ENCODE measurements at places on chromosomes 12 and 14. TPM values are rescaled to one million over a fixed set of nuclear protein-coding genes. Genes with fewer than 3 reads are reported as not detected.

DNA sequence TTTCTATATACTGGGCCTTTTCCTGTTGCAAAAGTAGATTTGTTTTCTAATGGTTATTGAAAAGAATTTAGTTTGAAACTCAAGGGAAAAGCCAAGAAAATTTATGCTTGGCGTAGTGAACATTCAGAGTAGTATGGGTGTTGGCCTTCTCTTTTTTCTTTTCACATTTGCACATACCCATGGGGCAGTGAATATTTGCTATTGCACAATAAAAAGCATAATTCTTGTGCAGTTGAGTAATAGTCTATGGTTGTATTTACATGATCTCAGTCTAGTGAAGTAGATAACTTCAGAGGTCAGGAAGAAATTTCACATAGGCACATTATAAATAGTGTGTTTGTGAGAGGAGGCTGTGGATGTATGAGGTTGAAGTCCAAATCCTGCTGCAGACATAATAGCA is 158.1 kb downstream of the FLRT2 start:
- no peak overlapping the region for H3K4me3 ChIP-seq
- no peak for DNase-seq
- H3K27ac ChIP-seq = no peak overlapping the region
- H3K4me1 ChIP-seq = no peaks in the 10 kb centered on the region

DNA sequence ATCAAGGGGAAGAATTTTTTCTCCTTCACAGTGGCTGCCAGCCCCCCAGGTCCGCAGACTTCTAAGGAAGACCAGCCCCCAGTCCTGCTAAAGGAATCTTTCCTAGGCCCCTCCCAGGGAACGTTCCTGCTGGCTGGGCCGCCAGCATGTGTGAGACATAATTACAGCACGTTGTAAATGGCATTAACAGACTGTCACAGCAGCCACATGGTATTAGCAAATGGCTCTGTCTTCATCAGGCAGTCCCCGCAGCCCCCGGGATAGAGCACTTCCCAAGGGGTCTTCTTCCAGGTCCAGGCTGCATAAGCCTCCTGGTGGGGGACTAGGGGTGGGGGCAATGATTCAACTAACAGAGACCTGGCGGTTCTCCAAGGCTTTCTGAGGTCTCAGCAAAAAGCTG is 34.9 kb upstream of the FAM222A start:
- no peak for DNase-seq
- no peak overlapping the region for H3K4me3 ChIP-seq
- H3K27ac ChIP-seq = no peak overlapping the region

- H3K4me1 ChIP-seq = peaks cover 2% of the 10 kb centered on the region
- H3K36me3 ChIP-seq = peaks cover 9% of the 10 kb centered on the region
- H3K27ac ChIP-seq = no peak overlapping the region
- no peak overlapping the region for H3K4me3 ChIP-seq
These were observed 44.0 kb upstream of the SMUG1 start for GRCh38 chr12:54232790-54233189.

- no peaks in the 10 kb centered on the region for H3K27me3 ChIP-seq
- H3K36me3 ChIP-seq = peaks cover 2% of the 10 kb centered on the region
- peak overlapping the region; percentile 96 for H3K27ac ChIP-seq
- H3K4me1 ChIP-seq = peaks cover 57% of the 10 kb centered on the region
- H3K4me3 ChIP-seq = peak overlapping the region; percentile 79
These were observed 21.3 kb upstream of the ZFP36L1 start for GRCh38 chr14:68814238-68814538.

Gene RASSF9
- total RNA-seq = not detected

Gene HSP90AA1
- total RNA-seq = 1,485 TPM

DNA sequence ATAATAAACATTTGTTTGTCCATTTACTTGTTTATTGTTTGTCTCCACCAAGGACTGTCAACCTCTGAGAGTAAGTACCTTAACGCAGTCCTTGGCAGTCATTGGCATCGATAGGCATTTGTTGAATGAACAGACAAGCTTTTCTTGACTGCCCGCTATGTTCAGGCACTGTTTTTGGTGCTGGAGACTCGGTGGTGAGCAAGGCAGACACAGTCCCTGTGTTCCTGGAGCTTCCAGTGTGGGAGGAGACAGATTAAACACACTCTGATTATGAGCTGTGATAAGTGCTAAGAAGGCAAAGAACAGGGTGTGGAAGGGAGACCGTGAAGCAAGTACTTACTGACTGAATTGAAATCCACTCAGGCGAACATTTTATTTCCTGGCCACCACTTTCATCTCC is 1.2 kb downstream of the ATP6V0A2 start:
- H3K36me3 ChIP-seq = peaks cover 19% of the 10 kb centered on the region
- DNase-seq = no peak
- H3K27ac ChIP-seq = peak overlapping the region; percentile 74
- peaks cover 33% of the 10 kb centered on the region for H3K4me1 ChIP-seq

GRCh38 chr14:72565917-72566316 is 328.0 kb downstream of the DPF3 start:
- no peak overlapping the region for H3K4me3 ChIP-seq
- H3K27ac ChIP-seq = no peak overlapping the region
- H3K27me3 ChIP-seq = no peaks in the 10 kb centered on the region
- DNase-seq = no peak
- H3K4me1 ChIP-seq = peaks cover 9% of the 10 kb centered on the region
- H3K36me3 ChIP-seq = no peaks in the 10 kb centered on the region

GRCh38 chr14:85701763-85702162 is 171.8 kb downstream of the FLRT2 start:
- H3K4me3 ChIP-seq = no peak overlapping the region
- no peaks in the 10 kb centered on the region for H3K27me3 ChIP-seq
- H3K36me3 ChIP-seq = no peaks in the 10 kb centered on the region
- no peak for DNase-seq
- no peak overlapping the region for H3K27ac ChIP-seq

- H3K36me3 ChIP-seq = no peaks in the 10 kb centered on the region
- no peak overlapping the region for H3K27ac ChIP-seq
- no peaks in the 10 kb centered on the region for H3K27me3 ChIP-seq
- H3K4me3 ChIP-seq = no peak overlapping the region
- H3K4me1 ChIP-seq = no peaks in the 10 kb centered on the region
These were observed 64.5 kb downstream of the FOXG1 start for GRCh38 chr14:28831126-28831525.

- H3K27ac ChIP-seq = no peak overlapping the region
- peaks cover 20% of the 10 kb centered on the region for H3K4me1 ChIP-seq
- H3K27me3 ChIP-seq = peaks cover 4% of the 10 kb centered on the region
- H3K36me3 ChIP-seq = no peaks in the 10 kb centered on the region
- no peak overlapping the region for H3K4me3 ChIP-seq
- no peak for DNase-seq
These were observed 3.2 kb upstream of the MED13L start for GRCh38 chr12:116280595-116281290.

Data from activated naive CD8-positive, alpha-beta T cell treated with anti-CD3 and anti-CD28 coated beads for 36 hours (primary cell).